Activated CD4-positive, alpha-beta T cell treated with anti-CD3 and anti-CD28 coated beads for 4 hours (primary cell): ENCODE measurements at places on chromosomes 11 and 22.

DNA sequence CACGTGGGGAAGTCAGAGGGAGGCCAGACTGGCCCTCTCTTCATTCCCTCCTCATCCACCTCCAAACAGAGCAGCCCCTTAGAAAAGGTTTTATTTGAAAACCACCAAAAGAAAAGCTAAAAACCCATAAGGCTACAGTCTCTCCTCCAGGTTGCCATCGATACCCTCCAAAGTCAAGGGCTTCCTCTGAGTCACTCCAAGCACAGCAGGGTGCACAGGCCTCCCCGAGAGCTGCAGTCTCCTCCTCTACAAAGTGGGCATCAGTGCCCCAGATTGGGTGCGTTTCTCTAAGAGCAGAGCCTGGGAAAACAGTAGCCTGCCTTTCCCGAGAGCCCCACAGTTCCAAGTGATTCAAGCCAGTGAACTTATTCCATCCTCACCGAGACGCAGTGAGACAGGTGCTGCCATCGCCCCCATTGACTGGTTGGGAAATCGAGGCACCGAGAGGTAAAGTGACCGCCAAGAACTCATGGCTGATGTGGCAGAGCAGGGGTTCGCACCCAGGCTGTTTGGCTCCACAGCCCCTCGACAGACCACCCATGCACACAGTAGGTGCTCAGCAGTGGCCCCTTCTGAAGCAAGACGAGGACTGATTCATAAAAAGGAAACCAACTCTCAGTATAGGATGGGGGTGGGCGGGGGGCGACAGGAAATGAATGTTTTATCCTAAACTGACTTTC is 91.7 kb upstream of the SHISAL1 start:
- no peak for DNase-seq

- no peak for DNase-seq
These were observed 87.3 kb upstream of the ZBED5 start for GRCh38 chr11:10945196-10945595.

- DNase-seq, result no peak
These were observed 68.7 kb upstream of the NECTIN1 start for GRCh38 chr11:119797736-119798135.

GRCh38 chr11:65410936-65411680 is 11.5 kb upstream of the NEAT1 start:
- DNase-seq, result no peak

GRCh38 chr11:120133216-120134105 is 4.5 kb downstream of the TRIM29 start:
- DNase-seq, result no peak

DNA sequence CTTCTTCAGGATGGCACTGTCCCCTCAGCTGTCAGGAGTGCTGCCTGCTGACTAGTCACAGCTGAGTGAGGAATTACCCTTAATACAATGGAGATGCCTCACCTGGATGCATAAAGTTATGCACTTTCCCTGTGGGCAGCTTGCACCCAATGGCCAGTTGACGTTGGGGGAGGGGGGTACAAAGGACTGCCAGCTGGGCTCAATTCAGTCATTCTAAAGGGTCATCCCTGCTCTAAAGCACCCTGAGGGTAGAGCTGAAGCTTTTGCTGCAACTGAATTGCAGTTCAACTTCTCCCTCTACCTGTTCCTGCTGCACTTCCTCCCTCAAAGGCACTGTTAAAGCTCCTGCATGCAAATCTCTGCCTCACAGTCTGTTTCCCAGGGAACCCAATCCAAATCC is 147.8 kb upstream of the SESN3 start:
- no peak for DNase-seq

- no peak for DNase-seq
These were observed 23.9 kb upstream of the PDGFB start for GRCh38 chr22:39268645-39269044.

- no peak for DNase-seq
These were observed 4.6 kb downstream of the CFL1 start for GRCh38 chr11:65853246-65853979.

DNA sequence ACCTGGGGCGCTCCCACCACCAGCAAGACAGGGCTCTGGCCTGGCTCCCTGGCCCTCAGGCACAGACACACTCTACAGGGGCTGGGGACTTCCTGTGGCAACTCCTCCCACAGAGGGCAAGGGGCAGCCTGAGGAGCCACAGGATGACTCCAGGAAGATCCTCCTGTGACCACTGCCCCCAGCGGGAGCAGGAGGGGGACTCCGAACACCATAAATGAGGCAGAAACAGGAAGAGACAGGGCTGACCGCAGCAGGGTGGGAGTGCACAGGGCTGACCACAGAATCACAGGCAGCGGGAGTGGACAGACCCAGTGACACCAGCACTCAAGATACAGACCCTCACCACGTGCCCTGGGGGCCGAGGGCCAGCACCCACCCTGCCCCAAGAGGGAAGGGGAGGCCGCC is 10.8 kb downstream of the ARAP1 start:
- DNase-seq, result no peak

DNA sequence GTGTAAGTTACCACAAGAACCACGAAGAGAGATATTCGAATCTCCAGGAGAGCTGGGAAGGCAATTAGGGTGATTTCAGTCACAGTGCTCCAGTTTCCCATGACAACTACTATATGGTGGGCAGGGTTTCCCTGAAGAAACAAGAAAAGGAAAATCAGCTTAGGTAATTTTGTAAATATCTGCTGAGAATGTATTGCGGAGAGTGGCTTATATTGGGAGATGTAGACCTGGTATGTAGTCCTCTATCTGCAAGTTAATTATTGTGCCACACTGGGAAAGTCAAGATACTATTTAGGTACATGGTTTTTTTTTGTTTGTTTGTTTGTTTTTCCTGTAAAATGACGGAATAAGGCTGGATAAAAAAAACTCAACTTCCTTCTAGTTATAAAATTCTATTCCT is at the start of gene OR6M1:
TSS of gene OR6M1 (minus strand) at position 101 of the 400 bp plus-strand sequence. CDS start at position 101, 0 bp downstream.
- DNase-seq, result no peak

- DNase-seq, result no peak
These were observed at the start of gene GAS2L1 for GRCh38 chr22:29306175-29306834. GAS2L1 (plus strand) TSS chr22:29306650; CDS start chr22:29308106, 1,456 bp downstream.

GRCh38 chr11:96361778-96362177 is 18.8 kb upstream of the MAML2 start:
- DNase-seq, result no peak

DNA sequence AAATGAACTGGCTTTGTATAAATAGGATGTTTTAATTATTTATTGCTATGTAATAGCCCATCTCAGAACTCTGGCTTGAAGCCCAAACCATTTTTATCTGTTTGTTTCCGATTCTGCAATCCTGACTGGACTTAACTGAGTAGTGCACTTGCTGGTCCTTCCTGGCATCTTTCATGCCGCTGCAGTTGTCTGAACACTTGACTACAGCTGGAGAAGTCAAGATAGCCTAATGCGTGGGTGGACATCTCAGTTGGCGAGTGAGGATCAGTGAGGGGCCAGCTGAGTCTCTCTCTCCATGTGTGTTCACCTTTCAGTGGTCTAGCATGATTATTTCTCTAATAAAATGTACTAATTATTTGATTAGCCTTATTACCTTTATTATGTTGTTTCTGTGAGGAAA is 105.8 kb downstream of the PRMT3 start:
- no peak for DNase-seq

- DNase-seq, result no peak
These were observed 107.8 kb upstream of the MTNR1B start for GRCh38 chr11:92861634-92862033.

GRCh38 chr11:68743539-68743938 is 7.8 kb downstream of the TESMIN start:
- no peak for DNase-seq

DNA sequence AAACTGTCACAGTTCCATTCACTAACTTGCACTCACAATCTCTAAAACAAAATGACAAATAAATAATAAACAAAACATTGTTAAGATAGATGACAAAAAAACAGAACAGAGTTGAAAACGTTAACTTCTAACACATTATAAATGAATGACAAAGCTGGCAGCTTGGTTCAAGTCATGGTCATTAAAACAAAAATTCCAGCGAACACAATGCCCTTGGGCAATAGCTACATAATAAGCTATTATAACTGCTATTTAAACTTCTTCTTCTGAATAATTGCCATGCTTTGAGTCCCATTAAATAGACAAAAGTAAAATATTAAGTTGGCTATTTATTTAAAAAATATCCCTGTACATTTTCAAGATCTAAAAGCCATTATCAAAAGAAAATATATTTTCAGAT is 54.7 kb downstream of the PICALM start:
- no peak for DNase-seq

- DNase-seq, result no peak
These were observed 29.8 kb downstream of the MICAL3 start for GRCh38 chr22:17994424-17995108.

DNA sequence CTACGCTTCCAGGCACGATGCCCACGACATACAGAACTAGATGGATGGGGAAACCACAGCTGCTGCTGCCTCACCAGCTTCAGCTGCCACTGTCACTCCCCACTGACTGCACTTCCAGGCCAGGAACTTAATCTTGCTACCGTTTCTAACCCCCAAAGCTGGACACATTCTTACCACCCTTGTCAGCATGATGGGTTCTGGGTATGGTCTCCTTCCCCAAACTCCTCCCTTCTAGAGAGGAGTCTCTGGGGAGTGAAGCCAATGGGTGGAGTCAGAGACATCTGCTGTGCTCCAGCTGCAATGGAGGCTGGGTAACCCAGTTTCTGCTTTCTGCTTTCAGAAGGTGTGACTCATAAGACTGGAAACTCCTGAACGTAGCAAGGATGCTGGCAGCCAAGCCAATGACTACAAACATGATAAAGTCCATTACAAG is 87.0 kb upstream of the THY1 start:
- DNase-seq, result no peak

DNA sequence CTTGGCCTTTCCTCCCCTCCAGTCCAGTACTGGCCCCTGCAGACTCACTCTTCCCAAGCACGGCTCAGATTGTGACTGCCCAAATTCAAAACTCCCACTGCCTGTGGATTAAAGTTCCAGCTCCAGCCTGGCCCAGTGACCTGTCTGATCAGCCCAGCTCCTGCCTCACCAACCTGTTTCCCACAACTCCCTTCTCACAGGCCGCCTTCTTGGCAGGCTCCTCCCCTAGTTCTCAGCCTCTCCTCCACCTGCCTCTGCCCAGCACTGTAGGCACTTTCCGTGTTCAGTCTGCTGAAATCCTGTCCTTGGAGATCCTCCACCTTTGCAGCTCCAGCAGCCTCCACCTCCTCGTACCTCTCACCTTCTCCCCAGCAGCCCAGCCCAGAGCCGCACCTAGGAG is 68.6 kb downstream of the MICAL2 start:
- no peak for DNase-seq

- DNase-seq, result no peak
These were observed 32.2 kb upstream of the CHRNA10 start for GRCh38 chr11:3703383-3703782.

DNA sequence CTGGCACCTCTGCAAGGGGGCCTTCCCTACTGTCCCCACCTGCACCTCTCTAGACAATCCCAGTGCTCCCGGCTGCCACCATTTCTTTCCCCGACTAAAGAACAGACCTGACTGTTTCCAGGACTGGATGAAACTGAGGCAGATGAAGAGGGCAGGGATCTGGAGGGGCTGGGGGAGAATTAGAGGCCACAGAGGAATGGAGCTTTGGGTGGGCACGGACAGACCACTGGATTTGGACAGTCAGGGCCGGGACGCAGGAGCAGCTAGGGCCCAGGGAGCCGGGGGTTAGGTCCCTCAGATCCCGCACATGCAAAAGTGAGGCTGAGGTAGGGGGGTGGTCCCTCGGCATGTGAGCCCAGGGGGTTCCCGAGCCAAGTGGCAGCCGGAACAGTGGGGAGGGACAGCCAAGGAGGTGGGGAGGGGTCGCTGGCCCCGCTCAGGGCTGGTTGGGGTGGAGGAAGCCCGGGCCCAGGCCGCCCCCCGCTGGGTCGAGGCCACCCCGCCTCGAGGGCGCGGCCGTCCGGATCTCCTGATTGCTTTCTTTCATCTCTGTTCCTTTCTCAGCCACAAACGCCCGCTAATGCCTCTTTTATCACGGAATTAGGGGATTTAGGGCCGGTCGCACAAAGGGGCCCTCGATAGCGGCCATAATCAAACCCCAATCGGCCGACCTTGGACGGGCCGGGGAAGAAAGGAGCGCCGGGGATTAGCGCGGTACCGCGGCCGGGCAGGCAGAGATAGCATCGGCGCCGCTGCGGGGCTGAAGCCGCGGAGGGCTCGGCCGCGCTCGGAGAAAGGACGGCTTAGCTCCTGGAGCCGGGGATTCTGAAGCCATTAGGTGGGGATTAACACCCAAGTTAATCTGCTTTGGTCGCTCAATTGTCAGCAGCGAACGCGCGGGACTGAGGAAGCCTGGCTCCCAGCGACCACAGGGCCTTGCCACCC is 9.3 kb downstream of the SLC25A1 start:
- DNase-seq, result no peak

DNA sequence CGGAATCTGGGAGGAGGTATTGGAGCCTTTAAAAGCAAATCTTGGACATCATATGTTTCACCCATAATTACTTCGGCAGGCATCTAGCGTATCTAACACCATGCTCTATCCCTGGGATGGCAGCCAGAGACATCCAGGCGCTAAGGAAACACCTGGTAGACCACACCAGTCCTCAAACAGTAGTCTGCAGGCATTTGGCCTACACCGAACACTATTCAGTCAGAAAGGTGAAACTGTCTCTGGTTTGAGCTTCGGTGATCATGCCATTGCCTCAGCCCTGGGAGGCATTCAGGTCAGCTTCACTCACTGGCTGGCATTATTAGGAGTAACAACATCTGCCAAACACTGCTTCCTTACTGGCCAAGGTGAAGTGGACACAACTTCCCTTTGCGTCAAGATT is 11.7 kb downstream of the SIRT3 start:
- DNase-seq, result no peak

DNA sequence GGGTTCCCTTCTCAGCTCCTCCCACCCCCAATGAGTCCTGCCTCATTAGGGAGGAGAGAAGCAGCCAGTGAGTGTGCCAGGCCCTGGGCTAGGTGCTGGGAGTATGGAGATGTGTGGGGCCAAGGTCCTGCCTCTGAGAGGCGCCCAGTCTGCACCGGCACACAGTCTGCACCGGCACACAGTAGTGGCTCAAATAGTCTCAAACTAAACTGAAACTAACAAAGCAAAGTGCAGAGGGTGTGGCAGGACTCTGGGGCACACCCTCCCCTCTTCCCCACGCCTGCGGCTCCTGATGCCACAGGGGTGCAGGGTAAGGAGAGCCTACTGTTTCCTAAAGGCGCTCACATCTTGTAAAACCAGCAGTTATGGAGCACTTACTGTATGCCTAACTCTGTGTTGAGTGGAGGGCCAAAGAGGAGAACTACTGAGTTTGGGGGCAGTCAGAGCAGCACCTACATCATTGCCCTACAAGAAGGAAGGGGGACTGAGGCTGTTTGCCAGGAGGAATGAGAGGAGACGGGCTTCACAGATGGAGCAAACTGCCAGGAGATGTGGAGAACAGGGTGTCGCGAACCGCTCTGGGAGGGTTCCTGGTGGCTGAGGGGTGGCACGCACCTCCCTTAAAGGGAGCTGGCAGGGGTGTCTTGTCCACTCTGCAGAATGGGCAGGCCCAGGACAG is 939 bp upstream of the SH3BP1 start:
- no peak for DNase-seq

DNA sequence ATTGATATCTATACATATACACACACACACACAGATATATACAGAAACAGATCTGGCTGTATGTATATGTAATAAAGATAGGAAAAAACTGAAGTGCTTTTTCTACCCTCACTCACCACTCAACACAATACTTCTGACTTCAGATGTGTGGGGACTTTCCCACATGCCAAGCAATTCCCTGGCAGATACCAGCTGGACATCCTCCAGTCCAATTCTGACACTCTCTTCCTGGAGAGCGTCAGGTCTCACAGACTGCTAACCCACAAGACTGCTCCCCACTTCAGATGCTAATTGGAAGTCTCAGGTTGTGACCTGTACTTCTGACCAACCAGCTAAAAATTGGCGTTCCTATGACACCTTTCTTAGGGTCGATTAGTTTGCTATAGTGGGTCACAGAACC is 140.6 kb downstream of the ATG16L2 start:
- DNase-seq, result no peak

GRCh38 chr11:19530505-19530904 is 182.1 kb upstream of the NAV2 start:
- no peak for DNase-seq
